Epithelial cell of prostate (primary cell): ENCODE measurements at places on chromosomes 13 and 19.

DNA sequence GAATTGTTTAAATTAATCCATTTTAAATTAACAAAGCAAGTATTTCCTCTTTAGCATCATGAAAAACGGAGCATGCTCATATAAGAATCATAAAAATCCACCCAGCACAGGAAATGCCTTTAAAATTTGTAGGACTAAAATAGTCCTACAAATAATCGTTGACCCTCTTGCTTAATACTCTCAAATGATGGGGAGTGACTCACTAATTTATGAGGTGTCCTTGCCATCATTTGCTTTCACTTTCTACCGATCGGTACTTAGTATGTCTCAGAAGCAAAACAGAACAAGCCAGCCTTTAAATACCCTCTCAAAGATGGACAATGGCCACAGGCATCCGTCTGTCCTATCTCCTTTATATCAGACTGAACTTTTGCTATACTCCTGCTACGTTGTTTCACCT, 97.2 kb downstream of the SUCLA2 start:
- no peak for DNase-seq

DNA sequence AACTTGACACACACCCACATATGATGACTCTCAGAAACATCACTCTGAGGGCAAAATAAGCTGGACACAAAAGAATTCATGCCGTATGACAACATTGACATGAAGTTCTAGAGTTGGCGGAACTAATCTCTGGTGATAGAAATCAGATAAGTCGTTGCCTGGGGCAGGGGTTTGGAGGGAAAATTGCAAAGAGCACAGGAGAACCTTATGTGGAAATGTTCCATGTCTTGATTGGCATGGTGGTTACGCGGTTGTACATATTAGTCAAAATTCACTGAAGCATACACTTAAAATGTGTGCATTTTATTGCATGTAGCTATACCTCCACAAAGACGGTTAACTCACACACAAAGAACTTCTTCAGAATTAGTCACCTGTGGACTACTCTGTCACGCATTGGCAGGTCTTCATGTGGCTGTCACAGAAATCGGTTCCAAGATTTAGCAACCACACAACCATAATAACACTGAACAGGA, 137.8 kb upstream of the GJB6 start:
- peak; percentile 82 for DNase-seq

DNA sequence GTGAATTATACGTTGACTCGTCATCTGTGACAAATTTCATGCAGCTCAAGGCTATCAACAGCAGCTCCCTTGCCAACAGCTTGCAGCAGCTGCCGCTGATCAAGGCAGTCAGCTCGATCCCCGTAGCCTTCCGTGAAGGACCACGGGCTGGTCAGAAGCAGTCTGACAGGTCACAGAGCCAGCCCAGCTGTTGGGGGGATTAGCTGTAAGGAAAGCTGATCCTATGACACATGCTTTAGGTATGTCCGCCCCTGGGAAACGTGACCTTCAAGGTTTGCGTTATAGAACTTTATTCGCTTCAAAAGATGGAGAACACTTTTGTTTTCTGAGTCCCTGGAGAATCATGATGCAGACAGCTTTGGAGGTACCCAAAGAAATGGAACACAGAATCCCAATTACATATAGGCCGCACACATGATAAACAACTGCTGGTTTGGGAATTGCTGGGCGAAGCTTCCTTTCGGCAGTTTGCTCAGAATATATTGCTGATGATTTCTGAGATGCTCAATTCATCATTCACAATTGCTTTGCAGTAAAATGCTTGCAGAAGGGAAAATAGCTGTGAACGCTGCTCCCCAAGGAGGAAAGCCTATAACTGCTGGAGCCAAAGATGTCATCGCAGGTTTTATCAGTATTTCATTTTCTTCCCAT, 62.6 kb upstream of the USP29 start:
- DNase-seq, result no peak

DNA sequence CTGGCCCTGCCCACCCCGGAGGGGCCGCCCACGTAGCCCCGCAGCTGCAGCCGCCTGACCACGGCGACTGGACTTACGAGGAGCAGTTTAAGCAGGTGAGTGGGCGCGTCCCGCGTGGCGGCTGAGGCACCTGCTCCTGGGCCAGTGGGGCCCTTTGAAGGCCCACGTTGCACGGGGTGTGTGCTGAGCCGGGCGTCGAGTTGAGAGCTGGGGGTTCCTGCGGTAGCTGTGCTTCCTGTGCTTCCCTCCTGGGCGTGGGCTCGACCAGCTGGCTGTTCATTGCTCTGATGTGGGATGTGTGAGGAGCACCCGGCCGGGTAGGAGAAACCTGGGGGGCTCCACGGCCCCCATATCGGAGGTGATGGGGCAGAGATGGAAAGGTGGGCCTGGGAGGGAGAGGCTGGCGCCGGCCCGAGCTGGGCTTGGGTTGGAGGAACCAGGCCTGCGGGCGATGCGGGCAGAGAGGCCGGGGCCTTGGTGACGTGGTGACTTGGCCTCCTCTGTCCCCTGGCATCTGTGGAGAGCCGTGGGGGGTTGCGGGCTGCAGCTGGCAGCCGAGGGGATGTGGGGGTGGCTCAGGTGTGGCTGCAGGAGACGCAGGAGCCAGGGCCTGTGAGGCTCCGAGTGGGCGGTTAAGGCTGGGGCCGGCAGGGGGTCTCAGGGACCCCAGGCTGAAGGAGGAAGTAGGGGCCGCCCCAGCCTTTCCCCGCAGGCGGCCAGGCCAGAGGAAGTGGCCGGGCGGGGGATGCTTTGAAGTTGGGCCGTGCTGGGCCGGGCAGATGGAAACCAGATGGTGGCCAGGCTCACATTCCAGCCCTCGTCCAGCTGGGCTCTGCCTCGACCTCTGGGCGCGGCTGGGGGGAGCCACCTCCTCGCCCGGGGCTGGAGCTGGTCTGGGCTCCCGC, 7.1 kb downstream of the ARID3A start:
- no peak for DNase-seq

DNA sequence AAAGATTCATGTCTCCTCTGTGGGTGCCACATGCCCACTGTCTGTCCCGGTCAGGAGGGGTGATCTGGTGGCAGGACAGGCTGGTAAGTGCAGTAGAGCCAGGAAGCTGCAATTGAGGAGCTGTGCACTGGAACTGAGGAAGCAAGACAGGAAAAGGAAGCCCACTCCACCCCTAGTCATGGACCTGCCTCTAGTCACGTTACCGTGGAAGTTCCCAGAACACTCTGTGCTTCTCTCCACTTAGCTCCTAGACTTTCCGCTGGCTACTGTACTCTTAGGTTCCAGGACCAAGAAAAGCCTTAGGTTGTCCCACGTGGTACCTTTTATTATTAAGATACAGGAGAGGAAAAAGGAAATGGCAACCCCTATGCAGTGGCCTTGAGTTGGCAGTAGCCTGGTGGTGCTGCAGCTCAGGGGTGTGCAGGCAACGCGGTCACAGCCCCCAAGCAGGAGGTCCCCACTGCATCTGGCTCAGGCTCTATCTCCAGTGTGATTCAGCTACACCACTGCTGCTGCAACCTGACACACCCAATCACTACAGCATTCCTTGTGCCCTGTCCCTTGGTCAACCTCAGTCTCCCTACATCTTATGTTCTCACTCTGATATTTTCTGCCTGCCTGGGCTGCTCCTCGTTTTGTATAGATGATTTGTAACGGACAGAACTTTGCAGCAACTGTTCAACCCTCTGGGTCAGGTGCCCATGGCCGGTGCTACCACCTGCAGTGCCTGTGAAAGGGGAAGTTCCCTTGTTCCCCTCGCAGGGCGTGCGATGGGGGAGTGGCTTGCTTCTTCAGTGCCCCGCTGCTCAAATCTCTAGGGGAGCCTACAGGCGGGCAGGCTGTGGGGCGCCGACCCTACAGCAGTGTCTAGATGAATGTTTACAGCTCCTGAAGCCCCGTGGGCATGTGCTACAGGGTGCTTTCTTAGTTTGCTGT, 24.4 kb upstream of the GPR12 start:
- DNase-seq, result no peak

DNA sequence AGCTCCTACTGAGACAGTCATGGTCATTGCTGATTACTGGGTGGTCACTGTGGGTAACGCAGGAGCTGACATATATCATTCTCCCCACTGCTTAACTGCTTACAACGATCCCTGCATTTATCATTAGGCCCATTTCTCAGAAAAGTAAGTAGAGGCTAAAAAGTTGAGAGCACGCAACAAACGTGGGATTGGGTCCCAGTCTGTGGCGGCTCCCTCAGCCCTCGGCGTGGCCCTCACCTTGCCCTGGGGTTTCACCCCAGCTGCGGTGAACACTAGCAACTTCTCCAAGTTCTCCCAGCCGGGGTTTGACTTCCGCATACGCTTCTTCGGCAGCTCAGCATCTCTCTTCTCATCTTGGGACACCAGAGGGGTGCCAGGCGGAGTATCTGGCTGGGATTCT, 2.5 kb downstream of the PNKP start:
- DNase-seq, result no peak

DNA sequence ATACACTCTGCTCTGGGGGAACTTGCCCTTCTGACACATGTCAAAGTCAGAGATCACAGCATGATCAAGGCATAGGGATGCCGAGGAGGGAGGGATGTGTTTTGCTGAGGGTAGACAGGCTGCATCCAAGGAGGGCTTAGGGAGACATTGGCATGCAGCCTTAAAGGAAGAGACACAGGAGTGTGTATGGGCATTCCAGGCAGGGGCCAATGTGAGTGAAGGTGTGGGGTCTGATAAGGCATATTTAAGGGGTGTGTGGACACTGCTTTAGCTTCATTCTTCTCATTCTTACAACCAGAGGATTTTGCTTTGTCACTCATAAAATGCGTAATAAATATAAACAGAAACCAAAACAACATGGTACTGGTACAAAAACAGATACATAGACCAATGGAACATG, 193.4 kb downstream of the RGCC start:
- no peak for DNase-seq

DNA sequence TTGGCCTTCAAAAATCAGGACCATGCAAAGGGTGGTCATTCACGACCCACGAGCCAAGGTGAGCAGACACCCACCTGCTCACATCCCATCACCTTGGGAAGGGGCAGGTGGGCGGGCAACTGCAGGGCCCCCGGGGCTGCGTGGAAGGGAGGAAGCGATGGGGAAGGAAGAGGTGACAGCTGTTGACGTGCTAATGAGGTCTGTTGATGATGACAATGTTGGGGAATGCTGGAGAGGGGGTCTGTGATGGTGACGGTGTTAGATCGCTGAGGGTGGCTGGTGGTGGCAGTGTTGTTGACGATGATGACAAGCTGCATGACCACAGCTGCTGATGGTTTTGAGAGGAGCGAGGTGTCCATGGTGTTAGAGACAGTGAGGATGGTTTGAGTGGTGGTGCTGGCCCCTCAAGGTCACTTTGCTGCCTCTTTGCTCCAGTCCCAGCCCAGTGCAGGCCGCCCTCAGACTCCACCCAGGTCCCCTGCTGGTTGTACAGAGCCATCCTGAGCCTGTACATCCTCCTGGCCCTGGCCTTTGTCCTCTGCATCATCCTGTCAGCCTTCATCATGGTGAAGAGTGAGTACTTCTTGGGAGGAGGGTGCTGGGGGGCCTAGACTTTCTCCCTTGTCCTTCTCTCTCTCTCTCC, 900 bp downstream of the MCEMP1 start:
- DNase-seq, result no peak

DNA sequence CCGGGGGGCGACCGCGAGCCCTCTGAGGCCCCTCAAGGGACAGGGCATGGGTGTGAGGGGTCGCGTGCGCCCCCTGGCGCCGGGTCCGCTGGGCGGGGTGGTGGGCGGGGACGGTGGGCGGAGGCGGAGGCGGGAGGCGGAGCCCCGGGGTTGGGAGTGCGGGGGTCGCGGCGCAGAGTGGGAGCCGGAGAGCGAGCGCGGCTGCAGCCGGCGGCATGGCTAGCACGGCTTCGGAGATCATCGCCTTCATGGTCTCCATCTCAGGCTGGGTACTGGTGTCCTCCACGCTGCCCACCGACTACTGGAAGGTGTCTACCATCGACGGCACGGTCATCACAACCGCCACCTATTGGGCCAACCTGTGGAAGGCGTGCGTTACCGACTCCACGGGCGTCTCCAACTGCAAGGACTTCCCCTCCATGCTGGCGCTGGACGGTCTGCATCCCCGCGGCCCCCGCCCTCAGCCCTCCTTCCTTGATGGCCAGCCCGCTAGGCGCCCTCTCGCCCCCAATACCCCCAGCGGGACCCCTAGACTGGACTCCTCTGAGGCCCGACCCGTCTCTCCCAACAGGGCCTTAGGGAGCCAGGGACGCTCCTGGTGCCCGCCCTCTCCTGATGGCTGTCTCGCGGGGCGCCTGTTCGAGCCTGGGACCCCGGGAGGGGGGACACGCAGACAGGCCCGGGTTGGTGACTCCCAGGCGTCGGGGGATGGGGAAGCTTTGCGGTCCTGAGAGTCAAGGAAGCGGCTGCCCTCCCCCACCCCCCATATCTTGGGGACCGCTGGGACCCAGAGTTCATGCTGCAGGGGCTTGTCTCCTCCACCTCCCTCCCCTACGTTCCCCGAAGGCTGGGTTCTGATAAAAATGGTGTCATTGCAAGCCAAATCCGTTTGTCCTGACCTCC, at the start of gene CLDN10:
Gene CLDN10, plus strand, starts transcription at position 182 of the 903 bp plus-strand sequence. Its CDS starts 34 bp downstream, at position 216.
- DNase-seq, result no peak

DNA sequence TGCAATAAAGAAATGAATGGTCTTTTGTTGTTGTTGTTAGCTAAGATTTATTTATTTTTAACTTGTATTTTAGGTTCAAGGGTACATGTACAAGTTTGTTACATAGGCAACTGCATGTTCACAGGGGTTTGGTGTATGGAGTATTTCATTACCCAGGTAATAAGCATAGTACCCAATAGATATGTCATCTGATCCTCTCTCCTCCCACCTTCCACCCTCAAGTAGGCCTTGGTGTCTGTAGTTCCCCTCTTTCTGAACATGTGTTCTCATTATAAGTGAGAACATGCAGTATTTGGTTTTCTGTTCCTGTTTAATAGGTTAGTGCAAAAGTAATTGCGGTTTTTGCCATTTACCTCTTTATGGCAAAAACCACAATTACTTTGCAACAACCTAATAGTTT, 554.1 kb downstream of the TBC1D4 start:
- DNase-seq, result no peak

GRCh38 chr13:76808927-76809326, 77.3 kb downstream of the KCTD12 start:
- DNase-seq, result no peak
